Nucleus accumbens (tissue), 56 donors: ENCODE measurements at places on chromosomes 5 and 9.

- DNase-seq = no peak
These were observed 1.6 kb downstream of the KDM4C start for GRCh38 chr9:6759185-6759977.

DNA sequence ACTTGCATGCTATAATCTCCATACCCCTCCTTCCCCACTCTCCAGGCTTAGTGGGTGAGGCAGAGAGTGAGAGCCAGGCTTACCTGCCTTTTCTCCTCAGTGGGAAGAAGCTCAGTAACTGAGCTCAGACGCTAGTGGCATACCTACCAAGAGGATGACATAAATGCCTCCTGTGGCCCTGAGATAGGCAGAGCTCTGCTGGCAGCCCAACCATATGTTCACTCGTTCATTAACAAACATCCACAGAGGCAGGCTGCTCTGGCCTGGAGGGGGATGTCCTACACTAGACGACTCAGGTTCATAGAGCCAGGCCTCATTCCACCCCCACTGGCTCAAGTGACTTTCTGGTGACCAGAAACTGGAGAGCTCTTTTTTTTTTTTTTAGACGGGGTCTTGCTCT lies 81.3 kb downstream of the THBS4 start:
- no peak for DNase-seq

DNA sequence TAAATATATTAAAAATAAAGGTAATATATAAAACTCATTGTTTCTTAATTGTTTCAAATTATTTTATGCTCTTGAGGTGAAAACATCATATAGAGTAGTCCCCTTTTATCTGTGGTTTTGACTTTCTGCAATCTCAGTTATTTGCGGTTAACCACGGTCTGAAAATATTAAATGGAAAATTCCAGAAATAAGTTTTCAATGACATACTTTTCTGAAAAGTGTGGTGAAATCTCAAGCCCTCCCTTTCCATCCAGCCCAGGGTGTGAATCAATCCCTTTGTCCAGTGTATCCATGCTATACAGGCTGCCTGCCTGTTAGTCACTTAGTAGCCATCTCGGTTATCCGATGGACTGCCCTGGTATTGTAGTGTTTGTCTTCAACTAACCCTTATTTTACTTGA lies 546.7 kb upstream of the DMAC1 start:
- no peak for DNase-seq

DNA sequence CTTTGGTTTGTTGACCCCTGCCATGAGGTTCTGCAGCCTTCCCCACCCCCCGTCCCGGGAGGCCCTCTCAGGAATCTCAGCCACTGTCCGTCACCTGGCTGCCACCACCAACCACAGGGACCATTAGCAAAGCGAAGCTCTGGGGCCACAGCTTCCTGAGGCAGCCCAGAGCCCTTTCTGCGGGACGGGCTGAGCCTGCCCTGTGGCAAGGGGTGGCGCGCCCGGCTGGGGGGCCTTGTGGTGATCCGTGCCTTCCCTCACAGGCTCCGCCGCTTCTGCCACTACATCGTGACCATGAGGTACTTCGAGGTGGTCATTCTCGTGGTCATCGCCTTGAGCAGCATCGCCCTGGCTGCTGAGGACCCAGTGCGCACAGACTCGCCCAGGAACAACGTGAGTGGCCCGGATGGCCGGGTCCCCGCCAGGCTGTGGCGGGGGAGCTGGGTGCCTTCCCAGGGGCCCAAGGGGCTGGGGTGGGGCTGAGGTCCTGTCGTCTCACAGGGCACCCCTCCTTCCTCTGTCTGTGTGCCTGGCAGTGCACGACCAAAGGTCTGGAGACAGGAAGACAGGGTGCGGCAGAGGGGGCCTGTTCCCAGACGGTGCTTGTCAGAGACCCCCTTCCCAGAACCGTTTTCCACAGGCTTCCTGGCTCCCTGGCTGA lies 169.2 kb downstream of the CACNA1B start:
- DNase-seq = no peak

- no peak for DNase-seq
These were observed 127.4 kb downstream of the PTTG1 start for GRCh38 chr5:160548949-160549645.

- DNase-seq = no peak
These were observed 294.3 kb downstream of the TAF11L14 start for GRCh38 chr5:17928581-17928981.

- no peak for DNase-seq
These were observed 14.0 kb downstream of the TNC start for GRCh38 chr9:115103746-115104477.

- no peak for DNase-seq
These were observed 84.4 kb upstream of the NUDT12 start for GRCh38 chr5:103646698-103647614.

GRCh38 chr9:99451112-99451606 lies 229.1 kb downstream of the SEC61B start:
- DNase-seq = no peak

DNA sequence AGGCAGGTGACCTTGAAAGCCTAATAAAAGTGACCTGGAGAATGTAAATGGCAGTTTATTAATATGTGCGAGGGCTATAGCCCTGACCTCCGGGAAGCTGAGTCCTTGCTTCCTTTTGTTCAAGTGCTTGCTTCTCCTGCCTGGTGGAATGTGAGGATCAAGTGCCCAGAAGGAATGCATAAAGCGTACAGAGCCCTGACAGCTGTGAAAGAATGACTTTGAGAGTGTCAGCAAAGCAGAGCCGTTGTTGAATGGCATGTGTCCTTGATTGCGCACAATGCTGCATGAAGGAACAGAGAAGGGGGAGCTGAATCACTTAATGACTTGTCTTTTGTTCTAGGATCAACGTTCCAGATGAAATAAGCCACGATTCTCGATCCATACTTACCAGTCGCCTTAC lies 133.0 kb downstream of the SLF1 start:
- no peak for DNase-seq

GRCh38 chr5:30100929-30101328 lies 1092.6 kb upstream of the CDH6 start:
- DNase-seq = no peak

- DNase-seq = no peak
These were observed 66.1 kb downstream of the TTC39B start for GRCh38 chr9:15240927-15241326.

DNA sequence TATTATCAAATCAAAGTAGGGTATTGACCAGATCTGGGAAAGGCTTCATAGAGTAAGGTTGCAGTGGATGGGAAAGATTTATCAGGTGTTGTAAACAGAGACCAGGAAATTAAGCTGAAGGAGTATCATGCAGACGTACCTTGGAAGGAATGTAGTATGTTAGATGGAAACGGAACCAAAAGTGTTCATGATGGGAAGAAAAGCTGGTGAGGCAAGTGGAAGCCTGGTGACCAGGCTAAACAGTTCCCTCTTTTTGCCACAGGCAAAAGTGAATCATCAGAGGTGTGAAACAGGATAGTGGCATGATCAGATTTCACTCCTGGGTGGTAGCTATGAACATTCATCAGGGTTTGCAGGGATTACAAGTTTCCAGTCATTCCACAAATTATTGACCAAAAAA lies 780.1 kb upstream of the DMAC1 start:
- no peak for DNase-seq

GRCh38 chr5:16797951-16798350 lies 138.1 kb downstream of the MYO10 start:
- no peak for DNase-seq

DNA sequence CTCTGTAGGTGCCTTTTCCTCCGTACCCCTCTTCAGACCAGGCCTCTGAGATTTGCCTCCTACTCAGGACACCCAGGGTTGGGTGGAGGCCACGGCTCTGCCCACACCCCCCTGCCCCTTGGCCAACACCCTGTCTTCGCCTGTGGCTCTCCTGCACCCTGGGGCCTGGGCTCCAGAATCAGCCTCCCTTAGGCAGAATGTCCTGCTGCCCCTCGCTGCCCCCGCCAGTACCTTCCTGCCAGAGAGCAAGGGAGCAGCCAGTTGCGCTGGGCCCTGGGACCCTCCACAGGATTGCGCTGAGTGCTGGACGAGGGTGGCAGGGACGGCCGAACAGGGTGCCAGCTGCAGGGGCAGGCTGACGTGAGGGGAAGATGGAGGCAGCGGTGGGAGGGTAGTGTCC lies 53.5 kb downstream of the COL5A1 start:
- no peak for DNase-seq

DNA sequence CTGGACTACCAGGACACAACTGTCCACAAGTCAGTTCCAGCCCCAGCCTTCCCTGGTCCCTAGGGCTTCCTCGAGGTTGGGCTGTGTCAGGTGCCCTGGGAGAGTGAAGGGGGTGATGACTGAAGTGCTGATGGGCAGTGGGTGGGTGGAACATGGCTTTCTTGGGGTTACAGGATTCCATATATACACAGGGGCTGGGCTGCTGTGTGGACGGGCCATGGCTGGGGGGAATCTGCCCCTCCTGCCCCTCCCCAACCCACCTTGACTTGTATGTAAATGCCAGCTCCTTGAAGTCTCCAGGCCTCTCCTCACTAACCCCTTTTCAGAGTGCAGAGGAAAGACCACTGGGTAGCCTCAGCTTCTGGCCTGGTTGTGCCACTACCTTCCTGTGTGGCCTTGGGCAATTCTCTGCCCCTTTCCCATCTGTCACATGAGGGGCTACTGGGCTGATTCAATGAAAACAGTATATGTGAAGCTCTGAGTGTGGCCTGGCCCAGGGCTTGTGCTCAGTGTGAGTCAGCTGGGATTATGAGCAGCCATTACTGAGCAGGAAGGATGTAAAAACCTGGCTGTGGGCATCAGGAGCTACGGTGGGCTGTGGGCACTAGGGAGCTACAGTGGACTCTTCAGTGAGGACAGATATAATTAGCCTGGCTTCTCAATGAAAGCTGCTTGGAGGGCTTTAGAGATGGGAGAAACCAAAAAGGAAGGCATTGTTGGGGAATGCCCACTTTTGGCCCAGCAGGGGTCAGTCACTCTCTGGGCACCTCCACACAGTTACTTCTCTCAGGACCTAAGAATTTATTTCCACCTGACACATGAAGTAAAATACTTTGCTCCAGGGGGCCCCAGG lies 23.3 kb downstream of the PITX1 start:
- DNase-seq = no peak

DNA sequence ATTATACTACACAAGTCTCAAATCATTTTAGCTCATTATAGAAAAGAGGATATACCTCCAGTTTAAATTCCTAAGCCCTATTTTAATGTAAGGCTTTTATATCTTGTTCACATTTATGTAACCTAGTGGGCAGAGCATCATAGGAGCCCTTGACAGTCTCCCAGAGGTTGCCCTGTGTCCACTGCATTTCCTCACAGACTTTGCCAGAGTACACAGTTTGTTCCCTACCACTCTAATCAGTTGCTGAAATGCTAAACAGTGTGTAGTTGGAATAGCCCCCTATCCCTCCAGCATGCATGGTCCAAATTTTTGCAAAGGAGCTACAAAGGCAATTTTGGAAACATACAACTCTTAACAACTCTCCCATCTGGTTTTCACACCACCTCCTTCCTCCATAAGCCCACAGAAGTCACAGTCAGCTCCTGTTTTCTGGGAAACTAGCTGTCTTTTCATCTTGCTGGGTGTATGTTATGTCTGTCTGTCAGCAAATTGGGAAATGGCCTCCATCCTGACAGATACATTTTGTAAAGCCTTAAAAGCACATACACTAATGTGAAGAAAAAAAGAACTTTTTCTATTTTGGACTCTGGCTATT lies 212.2 kb downstream of the DENND1A start:
- DNase-seq = no peak

GRCh38 chr5:89034588-89034987 lies 151.6 kb upstream of the MEF2C start:
- no peak for DNase-seq

DNA sequence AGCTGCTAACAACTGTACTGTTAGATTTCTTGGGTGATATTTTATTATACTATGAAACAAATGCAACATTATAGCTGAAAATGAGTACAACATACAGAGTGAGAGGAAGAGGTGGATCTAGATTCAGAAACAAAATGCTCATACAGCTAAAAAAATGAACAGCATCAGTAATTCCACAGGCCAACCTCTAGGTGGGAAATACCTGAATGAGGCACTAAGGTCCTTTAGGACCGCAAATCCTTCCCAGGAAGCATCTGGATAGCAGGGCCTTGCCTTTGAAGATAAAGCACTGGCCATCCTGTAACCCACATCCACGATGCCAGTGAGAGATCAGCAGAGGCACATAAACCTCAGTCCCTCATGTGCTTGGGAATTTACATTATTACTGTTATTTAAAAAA lies 310.8 kb downstream of the YTHDC2 start:
- DNase-seq = no peak

GRCh38 chr9:100309992-100310391 lies 42.8 kb downstream of the TEX10 start:
- no peak for DNase-seq

DNA sequence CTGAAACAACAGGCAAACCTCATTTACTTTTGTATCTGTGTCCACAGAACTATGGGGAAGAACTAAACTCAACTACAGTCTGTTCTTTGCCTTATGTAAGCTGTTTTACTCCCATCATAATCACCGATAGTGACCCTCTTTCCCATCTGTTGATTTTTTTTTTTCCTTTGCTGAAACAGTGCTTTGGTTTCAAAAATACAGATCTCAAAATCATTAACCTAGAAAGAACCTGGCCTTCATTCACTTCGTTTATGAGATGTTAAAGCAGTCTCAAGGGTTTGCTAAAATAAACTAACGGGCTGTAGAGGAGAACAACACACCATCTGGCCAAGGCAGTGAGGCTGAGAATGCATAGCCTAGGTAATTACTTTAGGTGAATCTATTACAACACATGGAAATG lies 706.6 kb upstream of the ZNF608 start:
- DNase-seq = no peak

- no peak for DNase-seq
These were observed 29.8 kb upstream of the MIER3 start for GRCh38 chr5:56981548-56982315.

DNA sequence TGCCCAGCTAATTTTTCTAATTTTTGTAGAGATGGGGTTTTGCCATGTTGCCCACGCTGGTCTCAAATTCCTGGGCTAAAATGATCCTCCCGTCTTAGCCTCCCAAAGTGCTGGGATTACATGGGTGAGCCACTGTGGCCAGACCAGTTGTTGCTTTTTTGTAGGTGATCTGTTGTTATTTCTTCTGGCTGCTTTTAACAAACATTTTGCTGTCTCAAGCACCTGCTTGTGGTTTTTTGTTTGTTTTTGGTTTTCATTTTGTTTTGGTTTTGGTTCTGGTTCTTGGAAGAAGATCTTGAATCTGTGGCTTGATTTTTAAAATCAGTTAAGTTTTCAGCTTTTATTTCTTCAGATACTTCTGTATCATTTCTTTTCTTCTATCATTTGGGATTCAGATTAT lies 21.1 kb downstream of the ERCC6L2 start:
- no peak for DNase-seq

- DNase-seq = no peak
These were observed 209.6 kb downstream of the SEMA6A start for GRCh38 chr5:116365006-116365496.
